ENCODE measurements at places on chromosomes 16 and 17.

- peak; percentile 92 for DNase-seq
Measured at GRCh38 chr16:66741169-66741900, 10.1 kb downstream of the DYNC1LI2 start.

DNA sequence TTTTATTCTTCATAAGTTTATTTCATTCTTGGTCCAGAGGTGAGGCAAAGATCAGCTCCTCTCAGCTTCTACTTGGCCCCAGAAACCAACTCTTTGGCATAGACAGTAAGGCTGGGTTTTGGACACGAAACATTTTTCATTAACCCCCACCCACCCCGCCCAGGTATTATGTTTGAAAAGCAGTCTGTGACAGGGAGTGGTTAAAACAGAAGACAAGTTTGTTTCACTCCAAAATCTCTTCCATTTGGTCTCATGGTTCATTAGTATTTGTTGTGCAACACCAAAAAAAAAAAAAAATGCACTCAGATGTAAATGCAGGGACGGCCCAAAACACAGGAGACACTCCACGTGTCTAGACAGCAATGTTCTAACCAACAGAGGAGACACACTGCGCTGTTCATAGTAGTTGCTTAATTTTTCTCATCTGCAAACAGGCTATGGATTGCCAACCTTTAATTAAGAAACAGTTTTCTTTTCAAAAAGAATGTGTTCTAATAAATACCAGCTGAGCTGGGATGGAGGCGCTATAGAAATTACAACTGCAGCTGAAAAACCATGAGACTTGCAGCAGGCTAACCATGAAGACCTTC lies 39.8 kb upstream of the MMP2 start:
- no peak for DNase-seq

DNA sequence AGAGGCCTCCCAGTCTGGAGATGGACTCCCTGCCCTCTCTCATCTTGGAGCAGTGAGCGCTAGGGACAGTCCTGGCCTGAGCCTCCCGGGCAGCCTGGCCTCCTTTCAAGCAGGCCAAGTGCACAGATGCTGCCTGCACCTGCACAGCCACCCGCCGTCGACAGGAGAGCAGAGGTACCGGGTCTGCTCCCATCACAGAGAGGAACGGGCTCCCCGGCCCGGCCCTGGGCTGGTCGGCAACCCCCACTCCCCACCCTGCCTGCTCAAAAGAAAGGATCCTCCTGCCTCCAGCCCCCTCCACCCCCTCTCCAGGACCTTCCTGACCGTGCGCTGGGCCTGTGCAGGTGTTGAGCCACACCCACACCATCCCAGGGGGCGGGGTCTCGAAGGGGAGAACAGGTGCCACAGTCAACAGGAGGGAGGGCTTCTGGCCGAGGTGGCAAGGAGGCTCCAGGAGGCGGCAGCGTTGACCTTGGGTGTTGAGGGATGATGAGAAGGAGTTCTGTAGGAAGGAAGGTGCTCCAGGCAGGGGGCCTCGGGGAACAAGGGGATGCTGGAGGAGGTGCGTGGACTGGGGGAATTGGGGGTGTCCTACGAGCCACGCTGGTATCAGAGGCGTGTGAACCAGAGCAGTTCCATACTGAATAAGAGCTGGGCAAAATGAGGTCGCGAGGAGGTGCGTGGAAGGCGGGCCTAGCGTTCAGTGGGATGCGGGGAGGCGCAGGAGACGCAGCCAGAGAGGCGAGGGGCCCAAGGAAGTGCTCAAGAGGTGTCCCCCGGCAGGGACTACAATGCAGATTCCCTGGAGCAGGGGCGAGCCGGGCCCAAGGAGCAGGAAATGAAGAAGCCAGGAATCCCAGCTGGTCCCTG lies 967 bp upstream of the CDH15 start:
- no peak for DNase-seq

- DNase-seq: no peak
Measured at GRCh38 chr16:78244131-78244895, 144.9 kb downstream of the WWOX start.
